D721Med (cell line): ENCODE measurements at places on chromosomes 13 and 19.

DNA sequence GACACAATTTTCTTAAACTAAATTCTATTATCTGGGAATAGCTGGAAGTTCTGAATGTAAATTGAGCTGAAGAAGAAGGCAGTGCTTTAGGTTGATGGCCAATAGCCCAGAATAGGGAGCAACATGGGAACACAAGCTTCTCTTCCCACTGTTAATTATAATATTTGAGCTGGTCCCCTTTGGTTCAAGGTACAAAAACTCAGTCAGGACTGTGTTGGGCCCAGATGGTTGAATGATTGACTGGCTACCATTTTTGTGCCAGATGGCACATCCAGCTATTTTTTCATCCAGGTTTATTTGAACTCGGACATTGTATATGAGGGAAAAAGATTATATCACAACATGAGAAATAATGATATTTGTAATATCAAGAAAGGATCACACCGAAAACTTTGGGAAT lies 458.9 kb downstream of the SLITRK1 start:
- DNase-seq = no peak

DNA sequence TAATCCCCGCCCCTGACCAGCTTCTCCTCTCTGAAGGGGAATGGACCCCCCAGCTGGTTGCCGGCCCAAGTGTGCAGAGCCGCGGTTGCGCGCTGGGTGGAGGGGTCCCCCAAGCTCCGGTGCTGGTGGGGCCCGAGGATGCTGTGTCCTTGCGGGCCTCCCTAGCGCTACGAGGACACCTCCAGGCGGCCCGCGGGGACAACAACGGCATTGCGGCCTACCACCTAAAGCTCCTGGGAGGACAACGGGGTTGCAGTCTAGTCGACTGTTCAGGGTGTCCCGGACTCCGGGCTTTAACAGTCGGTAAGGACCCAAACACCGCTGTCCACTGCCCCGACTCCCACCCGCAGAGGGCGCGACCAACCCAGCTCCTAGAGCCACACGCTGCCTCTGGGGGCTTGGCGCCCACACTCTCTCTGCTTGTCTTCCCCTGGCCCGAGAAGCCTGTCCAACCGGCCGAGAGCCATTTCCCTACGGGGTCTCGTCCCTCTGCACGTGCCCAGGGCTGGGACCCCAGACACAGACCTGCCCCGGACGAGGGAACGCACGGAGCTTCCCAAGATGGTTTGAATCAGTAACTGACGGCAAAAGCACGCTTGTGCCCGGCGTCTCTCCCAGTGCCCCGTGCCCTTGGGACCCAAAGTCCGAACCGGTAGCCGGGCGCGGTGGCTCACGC lies 927 bp upstream of the SDHAF1 start:
- DNase-seq = no peak

GRCh38 chr13:82634946-82635345 lies 1247.3 kb downstream of the SLITRK1 start:
- DNase-seq = no peak

GRCh38 chr13:41428155-41428554 lies 29.2 kb upstream of the RGCC start:
- no peak for DNase-seq

- no peak for DNase-seq
Measured at GRCh38 chr13:44679597-44679996, 103.5 kb upstream of the TSC22D1 start.

GRCh38 chr13:43159026-43159461 lies 135.7 kb downstream of the DNAJC15 start:
- no peak for DNase-seq
